ENCODE measurements at places on chromosomes 2 and 18.

DNA sequence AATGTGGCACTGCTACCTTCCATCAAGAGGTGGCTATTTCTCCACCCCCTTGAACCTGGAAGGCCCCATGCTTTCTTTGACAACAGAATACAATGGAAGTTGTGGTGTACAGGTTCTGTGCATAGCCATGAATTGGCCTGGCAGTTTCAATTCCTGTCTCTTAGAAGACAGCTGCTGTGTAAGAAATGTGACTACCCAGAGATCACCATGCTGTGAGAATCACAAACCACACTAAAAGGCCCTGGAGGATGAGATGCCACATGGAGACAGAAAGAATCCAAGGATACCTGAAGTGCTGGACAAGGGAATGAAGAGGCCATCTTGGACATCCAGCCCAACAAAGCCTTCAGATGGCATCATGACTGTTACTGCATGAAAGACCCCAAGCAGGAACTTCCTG is 47.7 kb upstream of the EHBP1 start:
- DNase-seq: no peak

GRCh38 chr18:55543130-55543704 is 44.8 kb downstream of the TCF4 start:
- DNase-seq: no peak

DNA sequence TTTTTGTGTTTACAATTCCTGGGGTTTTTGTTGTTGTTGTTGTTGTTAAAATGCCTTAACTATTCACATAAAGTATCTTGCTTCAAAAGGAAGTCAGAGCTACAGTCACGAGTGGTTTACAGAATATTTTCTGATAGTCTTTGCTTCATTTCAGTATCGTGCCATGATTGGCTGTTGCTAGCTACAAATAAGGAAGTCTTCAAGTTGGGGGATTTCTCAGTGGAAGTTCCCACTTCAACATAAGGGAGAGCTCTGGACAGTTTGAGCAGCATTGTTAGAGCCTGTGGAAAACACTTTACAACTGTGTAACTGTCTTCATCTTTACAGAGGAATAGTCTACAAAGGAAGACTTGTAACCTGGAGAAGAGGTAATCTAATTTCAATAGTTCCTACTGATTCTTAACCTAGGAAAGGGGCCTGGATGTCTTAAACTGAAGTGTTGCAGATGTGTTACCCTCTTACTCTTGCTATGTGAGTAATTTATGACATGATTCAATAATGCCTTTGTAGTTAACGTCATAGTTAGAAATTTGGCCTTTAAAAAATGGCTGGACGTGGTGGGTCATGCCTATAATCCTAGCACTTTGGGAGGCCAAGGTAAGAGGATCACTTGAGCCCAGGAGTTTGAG is 23.4 kb upstream of the TANK start:
- DNase-seq: peak; percentile 94

GRCh38 chr18:8895987-8896619 is 190.7 kb downstream of the MTCL1 start:
- no peak for DNase-seq

DNA sequence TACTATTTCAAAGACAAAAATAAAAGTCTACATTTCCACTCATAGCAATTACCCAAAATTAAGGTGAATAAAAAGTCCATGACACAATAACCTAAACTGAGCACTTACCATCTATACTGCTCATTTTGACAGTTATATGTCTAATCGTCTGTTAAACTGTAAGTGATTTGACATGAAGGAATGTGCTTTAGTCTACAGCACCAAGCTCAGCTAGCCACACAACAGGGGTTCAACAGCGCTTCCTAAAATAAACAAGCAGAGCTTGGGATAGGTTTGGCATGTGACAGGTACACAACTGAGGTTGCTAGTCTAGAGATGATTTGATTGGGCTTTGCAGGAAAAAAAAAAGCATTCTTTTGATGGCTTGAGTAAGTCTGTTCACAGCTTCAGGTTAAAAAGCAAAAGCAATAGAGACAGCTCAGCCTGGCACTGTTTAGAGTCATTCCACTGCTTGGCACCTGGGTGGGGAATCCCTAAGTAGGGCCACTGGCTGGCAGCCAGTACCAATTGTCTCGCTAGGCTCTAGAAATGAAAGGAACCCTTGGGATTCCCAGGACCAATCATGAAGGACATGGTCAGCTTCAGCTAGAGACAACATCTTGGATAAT is 78.6 kb downstream of the BARD1 start:
- DNase-seq: no peak

DNA sequence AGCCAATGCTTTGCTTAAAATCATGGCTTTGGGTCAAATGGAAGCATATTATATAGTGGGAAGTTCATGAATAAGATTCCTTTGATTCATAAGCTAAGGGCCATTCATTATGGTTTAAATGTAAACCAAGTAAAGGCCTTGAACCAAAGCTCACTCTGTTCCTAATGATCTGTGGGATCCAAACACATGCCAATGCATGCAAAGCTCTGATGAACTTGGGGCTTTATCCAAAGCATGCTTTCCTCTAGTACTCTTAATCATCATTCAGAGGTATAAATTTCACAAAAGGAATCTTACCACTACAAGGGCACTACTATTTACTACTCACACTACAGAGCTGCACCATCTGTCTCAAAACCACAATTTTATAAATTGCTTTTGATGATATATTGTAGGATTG is 102.8 kb upstream of the RBMS1 start:
- DNase-seq: no peak

DNA sequence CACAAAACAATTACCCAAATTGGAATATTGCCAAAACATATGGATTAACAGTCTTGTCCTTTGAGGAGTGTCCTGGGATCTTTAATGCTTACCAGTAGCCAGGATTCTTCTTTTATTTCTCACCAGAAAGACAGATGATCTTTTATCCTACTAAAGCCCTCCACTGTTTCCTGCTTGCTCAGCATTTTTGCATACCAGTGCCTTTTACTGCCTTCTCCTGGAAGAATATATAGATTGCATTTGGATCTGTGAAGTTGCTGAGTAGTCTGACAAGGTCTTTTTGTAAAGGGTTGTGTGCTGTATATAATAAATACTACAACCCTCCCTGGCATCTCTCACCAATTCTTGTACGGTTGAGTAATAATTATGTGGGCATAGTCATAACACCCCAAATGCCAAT is 652.2 kb downstream of the LRRTM4 start:
- DNase-seq: no peak

DNA sequence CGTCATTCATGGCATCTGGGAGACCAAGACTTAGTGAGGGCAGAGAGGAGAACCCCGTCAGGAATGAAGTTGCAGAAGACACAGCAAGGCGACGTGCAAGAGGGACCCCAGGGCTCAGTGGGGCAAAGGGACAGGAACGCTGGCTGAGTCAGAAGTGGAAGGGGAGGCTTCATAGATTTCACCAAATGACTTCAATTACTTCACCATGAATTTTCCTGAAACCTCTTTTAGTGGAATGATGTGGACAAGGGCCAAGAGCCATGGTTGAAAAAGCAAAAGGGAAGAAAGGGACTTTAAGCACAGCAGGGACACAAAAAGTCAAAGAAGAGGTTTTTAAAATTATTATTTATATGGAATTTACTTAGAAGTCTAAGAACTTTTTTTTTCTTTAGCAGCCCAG is 141.6 kb upstream of the PID1 start:
- no peak for DNase-seq

- no peak for DNase-seq
Observed at GRCh38 chr2:180374502-180375281, 367.6 kb upstream of the CWC22 start.

- DNase-seq: no peak
Observed at GRCh38 chr2:96962567-96963203, 23.7 kb downstream of the FAM178B start.

DNA sequence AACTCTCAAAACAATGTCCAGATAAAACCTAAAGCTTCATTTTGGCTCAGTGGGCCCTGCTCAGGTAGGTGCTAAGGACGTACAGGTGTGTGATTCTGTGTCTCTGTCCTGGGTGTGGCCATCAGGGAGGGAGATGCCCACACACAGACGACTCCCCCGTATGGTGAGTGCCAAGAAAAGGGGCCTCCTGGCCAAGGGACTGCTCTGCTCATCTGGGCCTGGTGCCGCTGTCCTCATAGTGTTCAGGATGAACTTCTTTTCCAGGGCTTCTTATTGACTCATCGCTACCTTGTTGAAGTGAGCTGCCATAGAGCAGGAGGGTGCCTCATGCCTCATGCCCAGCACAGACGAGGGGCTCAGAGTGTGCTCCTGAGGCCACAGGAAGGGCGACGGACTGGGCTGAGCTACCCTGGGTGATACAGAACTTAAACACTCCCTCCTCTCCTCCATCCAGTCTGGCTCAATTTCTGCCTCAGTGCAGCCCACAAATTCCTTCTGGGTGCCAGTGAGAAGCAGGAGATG is 57.8 kb downstream of the ITGB1BP1 start:
- DNase-seq: no peak

- DNase-seq: no peak
Observed at GRCh38 chr2:18380321-18380720, 180.1 kb downstream of the RDH14 start.

DNA sequence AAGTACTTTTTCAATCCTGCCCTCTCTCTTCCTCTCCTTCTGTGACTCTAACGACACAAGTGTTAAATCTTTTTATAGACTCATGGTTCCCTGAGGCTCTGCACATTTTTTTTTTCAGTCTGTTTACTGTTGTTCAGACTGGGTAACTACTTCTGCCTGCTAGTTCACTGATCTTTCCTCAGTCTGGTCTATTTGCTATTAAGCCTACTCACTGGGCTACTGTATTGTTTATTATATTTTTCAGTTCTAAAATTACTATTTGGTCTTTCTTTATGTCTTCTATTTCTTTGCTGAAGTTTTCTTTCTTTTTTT is 21.3 kb downstream of the PPP3R1 start:
- no peak for DNase-seq

DNA sequence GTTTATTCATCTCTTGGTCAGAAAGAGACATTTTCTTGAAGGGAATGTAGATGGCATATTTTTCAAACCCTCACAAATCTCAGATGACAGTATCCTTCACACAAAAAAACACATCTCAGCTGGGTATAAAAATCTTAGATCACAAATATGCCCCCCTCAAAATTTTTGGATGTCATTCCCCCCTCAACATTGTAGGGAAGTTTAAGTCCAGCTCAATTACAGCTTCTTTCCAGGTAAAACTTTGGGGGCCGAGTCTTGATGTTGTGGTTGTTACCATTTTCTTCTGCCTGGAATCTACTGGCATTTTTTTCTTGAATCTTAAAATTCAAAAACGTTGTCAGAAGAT is 46.1 kb downstream of the HDAC4 start:
- DNase-seq: no peak

DNA sequence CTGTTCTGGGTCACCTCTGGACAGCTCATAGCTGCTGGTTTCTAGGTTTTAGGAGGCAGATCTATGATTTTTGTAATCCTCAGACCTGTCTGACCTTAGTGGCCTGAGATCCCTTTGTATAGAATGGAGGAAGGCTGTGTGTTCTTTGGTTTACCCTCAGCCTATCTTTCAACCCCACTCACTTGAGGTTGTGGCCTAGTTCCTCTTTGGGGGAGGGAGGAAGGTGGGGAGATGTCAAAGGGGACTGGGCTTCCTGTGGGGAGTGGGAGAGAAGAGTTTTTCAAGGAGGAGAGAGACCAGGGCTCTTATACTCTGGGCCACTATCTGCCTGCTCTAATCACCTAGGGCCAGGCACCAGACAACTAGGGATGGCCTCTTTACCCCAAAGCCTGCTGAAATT is 28.5 kb downstream of the SEMA4F start:
- no peak for DNase-seq

- peak; percentile 43 for DNase-seq
Observed at GRCh38 chr2:145757503-145758246, 1237.8 kb upstream of the ZEB2 start.

DNA sequence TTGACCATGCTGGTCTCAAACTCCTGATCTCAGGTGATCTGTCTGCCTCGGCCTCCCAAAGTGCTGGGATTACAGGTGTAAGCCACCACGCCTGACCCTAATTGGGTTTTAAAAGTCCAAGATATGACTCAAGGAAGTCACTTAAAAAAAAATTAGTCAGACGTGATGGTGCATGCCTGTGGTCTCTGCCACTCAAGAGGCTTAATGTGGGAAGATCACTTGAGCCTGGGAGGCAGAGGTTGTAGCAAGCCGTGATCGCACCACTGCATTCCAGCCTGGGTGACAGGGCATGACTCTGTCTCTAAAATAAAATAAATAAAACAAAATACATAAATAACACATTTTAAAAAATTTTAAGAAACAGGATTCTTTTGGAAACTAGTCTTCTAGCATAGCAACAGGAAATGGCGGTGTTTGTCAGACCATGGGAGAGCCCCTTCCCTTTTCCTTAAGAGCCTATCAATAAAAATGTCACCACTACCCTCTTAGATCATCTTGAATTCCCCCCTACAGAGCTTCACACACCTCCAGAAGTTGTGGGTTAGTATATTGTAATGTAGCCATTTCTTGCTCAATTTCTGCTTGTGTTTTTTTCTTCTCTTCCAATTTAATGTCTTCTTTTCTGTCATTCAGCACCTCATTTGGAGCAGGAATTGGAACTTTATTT is 20.1 kb downstream of the SFT2D3 start:
- no peak for DNase-seq

DNA sequence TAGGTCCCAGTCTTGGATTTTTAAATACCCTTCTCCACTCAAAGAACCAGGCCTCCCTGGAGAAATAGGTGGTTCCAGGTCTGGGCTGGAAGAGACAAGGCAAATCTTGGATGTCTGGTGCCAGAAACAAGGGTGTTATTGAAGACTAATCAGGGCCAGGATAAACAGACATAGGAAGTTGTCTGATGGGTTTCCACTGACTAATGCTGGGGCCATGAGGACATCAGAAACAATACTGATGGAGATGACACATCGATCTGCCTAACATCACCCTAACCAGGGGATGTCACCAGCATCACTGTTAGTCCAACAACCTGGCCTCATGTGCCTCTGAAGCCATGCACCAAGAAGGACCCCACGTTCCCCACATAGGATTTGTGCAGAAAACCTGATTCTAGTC is 42.5 kb upstream of the GLI2 start:
- no peak for DNase-seq

- no peak for DNase-seq
Observed at GRCh38 chr18:51433881-51434280, 236.4 kb upstream of the MEX3C start.

DNA sequence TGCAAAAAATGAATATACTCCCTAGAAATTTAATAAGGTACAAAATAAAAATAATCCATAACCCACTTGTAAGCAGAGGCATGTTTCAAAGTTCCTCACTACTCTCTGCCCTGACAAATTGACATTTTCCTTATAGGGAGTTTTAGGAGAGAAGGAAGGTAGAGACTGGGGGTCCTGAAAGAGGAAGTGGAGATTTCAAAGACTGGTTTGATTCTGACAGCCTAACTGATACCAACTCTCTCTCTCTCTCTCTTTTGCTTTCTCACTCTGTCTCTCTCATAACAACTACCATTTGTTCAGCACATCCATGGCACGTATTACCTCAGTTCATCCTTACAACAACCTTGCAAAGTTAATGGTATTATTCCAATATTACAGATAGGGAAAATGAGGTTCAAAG is 18.6 kb downstream of the FZD7 start:
- no peak for DNase-seq

GRCh38 chr2:144234542-144234871 is 285.4 kb downstream of the ZEB2 start:
- DNase-seq: no peak

All from suppressor macrophage treated with lipopolysaccharide for 4 hours (primary cell).